ENCODE measurements at places on chromosomes 5 and 9.

DNA sequence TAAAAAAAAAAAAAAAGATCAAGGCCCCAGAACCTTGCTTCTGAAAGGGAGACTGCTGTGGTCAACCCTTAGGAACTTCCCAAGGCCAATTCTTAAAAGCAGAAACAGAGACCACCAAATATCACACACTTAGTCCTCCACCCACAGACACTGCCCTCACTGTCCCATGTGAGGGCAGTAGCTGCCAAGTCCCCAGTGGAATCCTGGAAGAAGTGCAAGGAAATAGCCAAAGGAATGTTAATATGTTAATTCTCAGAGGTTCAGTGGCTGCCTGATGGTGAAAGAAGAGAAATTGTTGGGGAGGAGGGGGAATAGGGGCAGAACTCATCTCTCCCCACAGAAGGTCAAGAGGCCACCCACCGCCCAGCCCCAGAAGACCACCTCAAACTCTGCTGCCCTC is 23.1 kb downstream of the FSTL4 start:
- DNase-seq = no peak

- DNase-seq = no peak
These were observed 75.1 kb upstream of the PANK3 start for GRCh38 chr5:168654211-168654721.

DNA sequence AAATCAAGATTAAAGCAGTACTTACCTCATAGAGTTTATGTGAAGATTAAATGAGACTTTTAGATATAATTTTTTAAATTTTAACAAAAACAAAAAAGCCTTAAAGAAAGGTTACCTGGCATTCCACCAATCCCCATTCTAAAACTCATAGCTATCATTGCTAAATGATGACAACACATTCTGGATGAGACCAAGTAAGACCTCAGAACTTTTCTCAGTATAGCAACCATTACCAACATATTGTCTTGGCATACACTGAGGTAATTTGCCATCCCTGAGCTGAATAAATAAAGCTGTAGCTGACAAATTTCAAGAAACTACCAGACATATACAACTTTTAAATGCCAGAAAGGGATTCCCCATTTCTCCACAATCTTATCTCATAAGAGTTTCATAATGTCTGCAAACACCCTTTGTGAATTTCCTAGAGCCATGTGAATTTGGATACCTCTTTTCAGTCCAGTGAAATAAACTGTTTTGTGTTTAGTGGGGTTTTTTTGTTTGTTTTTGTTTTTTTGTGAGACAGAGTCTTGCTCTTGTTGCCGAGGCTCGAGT is 29.5 kb downstream of the RANBP3L start:
- DNase-seq = no peak

GRCh38 chr5:15741591-15741990 is 241.6 kb downstream of the FBXL7 start:
- DNase-seq = no peak

DNA sequence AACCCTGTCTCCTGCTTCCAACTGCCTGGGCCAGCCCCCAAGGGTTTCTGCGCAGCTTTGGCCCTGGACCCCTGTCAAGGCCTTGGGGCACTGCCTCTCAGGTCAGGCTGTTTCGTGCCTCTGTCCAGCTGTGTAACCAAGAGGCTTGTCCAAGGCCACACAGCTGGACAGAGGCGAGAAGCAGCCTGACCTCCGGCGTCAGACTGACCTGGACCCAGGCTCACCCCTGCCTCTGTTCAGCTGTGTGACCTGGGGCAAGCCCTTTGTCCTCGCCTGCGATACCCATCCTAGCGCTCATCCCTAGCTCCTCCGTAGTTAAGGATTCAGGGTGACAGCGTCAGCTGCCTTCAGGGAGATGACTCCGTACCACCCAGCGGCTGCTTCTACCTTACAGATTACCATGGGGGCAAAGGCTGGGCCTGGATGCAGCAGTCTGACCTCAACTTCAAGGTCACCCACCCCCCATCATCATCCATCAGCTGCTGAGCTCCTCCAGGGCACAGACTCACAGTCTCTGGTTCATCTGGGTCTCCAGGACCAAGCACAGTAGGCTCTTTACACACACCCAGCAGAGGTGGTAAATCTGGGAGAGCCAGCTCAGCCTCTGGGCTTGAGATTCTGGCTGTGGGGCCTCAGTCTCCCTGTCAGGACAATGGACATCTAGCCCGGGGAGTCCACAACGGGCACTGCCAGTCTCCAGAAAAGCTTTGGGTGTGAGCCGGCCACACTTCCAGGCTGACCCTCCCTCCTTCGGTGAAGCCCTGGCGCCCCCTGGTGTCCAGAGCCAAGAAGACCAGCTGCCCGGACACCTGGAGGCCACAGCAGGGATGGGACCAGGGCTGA is 7.9 kb downstream of the AK1 start:
- DNase-seq = peak; percentile 68

- no peak for DNase-seq
These were observed 21.3 kb downstream of the TLR4 start for GRCh38 chr9:117725426-117725887.

GRCh38 chr5:173452119-173452905 is 124.1 kb upstream of the STC2 start:
- DNase-seq = no peak

DNA sequence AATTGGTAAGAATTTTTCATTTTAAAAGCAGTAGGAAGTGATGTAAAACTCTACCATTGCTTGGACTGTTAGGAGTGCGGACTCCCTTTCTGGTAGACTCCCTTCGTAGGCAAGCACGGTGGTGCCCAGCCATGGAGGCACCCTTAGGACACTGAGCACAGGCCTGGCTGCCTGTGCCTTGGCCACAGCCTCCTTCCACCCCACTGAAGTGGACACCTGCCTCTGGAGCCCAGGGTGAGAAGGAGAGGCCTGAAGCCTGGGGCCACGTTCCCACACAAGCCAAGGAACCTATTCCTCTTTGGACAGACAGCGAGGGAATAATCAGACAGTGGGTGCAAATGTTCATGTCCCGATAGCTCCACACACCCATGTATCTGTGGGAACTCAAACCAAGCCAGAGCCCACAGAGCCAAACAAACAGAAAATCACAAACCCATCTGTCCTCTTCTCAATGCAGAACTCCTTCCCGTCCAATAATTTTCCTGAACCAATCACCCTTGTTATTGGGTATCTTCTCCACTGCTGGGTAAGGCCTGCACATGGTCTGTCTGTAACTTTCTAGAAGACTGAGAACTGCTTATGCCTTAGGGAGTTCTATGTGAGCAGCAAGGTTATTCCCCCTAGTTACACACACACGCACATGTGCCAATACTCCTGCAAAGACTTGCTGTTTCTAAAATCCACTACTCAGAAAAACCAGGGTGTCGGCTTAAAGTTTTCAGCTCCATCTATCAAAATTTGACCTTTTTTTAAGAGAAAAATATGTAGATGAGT is 45.2 kb downstream of the UBE2QL1 start:
- no peak for DNase-seq

DNA sequence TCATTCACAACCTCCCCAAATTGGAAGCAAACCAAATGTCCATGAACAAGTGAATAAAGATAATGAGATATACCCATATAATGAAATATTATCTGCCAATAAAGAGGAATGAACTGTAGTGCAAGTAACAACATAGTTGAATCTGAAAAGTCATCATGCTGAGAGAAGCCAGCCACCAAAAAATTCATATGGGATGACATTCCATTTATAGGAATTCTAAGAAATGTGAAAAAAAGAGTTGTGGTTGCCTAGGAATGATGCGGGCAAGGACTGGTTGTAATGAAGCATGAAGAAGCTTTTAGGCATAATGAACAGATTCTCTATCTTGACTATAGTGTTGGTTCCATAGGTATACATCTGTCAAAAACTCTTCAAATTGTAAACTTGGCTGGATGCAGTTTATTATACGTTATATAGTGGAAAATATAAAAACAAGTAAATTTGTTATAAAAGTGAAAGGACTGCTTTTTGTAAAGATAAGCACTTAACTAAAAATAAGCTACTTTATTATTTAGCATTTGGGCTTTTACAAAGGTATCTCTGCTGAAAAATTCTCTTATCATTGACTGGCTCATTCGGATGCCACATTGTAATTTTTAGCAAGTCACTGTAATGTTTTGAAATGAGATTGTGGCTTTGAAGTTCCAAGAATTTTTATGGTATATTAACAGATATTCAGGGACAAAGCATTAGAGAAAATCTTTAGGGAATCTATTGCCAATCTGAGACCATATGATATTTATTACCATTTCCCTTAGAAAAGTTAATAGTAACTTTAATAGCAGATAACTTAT is 21.2 kb upstream of the TTC23L start:
- DNase-seq = no peak

GRCh38 chr5:149333711-149334443 is 11.4 kb upstream of the GRPEL2 start:
- no peak for DNase-seq

DNA sequence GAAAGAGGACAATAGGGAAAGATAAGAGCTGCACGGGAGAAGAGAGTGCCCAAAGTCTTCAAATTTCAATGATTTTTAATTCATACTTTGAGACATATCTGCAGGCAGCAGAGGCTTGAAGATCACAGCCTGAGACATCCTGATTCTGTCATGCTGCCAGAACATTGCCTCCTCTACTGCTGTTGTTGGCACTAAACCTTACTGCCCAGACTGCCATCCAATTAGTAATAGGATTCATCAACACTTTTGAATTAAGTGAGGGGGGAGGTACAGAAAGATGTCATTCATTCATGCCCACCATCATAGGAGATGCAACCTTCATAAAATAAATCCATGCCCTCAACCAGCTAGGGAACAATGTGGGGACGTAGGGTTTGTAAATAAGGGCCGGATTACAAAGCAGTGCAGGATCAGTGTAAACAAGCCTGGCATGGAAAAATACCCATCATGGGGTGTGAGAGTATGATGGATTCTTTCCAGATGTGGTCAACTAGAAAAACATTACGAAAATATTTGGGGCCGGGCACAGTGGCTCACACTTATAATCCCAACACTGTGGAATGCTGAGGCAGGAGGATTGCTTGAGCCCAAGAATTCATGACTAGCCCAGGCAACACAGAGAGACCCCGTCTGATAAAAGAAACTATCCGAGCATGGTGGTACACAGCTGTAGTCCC is 122.1 kb upstream of the DAPK1 start:
- no peak for DNase-seq

DNA sequence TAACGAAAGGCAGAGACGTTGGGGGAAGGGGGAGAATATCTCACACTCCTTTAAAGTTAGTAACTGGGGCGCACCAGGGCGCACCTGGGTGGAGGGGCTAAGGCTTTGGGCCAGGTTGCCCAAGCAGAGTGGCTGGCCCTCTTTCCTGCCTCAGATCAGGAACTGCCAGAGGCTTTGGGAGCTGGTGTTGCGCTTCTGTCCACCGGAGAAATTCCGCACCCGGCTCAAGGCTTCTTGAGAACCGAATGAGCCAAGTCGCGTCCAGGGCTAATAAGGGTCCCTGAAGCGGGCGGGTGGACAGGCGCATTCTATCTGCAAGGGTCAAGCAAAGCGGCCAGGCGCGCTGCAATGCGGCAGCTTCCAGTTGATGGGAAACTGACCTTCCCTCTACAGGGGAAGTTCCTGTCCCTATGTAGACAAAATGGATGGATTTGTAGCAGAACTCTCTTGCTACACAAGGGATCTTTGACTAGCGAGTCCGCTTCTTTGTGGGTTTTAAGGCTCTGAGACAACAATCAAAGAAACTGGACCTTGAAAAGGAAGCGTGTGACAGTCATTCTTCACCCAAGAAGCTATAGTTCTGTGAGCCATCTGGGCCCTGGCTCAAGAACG is 5.5 kb downstream of the PAX5 start:
- DNase-seq = no peak

DNA sequence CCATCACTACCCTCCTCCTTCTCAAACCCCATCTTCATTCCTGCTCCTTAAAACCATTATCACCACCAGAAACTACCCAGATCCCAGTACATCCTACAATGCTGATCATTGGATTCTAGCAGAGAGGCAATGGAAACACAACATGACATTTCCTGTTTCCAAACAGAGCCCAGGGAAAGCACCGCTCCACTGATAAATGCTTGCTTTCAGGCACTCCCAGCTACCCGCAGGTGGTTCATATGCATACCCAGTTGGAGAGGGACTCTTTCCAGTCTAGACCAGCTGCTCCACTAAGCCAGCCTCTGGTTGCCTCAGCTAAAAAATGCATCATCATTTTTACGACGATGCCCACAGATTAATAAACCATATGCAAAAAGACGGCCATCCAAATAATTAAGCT is 39.2 kb upstream of the ACO1 start:
- DNase-seq = no peak

GRCh38 chr5:135353952-135354721 is 44.9 kb downstream of the MACROH2A1 start:
- DNase-seq = no peak

DNA sequence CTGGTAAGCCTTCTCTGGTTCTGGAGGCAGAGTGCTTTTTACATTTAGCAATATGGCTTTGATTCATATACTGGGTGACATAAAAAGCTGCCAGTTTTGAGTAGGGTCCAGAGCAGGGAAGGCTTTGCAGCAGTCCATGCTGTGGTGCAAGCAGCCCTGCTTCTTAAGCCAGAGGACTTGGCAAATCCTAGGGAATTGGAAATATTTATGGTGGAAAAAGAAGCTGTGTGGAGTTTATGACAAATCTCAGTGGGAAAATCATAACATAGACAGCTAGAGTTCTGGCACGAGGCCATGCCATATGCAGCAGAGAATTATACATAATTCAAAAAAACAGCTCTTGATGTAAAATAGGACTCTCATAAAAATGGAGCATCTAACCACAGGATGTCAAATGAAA is 536.4 kb downstream of the RASEF start:
- DNase-seq = no peak

GRCh38 chr5:84248013-84248412 is 136.7 kb downstream of the EDIL3 start:
- DNase-seq = no peak
